ENCODE measurements at places on chromosomes 1 and 21. TPM values are rescaled to one million over a fixed set of nuclear protein-coding genes. Genes with fewer than 3 reads are reported as not detected.
A peak's percentile ranks its signal among the peaks of the same experiment; 100 is the strongest.

DNA sequence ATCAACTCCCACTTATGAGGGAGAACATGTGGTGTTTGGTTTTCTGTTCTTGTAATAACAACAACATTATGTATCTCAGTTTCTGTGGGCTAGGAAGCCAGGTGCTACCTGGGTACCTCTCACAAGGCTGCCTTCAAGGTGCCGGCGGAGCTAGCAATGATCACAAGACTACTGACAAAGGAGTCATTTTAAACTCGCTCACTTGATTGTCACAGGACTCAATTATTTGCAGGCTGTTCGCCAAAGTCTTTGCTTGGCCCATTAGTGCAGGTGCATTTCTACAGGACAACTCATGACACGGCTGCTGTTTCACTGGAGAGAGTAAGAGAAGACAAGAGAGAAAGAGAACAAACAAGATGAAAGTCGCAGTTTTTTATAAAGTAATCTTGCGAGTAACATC, 1237.4 kb upstream of the TMPRSS15 start:
- no peak for DNase-seq

- DNase-seq = no peak
These were observed 8.1 kb upstream of the PRELP start for GRCh38 chr1:203467550-203467921.

DNA sequence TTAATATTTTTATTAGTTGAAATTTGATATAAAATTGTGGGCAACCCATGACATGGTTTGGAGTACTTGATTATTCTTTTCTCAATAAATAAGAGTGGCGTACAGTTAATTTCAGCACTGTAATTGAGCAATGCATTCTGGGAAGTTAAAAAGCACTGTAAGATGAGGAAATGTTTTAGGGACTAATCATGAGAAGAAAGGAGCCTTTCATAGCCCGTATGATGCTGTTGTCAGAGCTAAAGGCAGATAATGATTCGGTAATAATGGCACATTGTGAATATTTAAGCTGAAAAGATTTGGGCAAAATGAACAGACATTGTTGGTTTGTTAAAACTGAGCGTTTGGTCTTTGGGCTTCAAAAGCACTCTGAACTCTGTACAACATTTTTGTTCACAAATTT, 139.3 kb downstream of the NFIA start:
- DNase-seq = no peak

GRCh38 chr1:163201906-163202305, 810 bp downstream of the RGS5 start:
- DNase-seq = no peak

GRCh38 chr1:29673228-29673500, 436.8 kb downstream of the PTPRU start:
- no peak for DNase-seq

DNA sequence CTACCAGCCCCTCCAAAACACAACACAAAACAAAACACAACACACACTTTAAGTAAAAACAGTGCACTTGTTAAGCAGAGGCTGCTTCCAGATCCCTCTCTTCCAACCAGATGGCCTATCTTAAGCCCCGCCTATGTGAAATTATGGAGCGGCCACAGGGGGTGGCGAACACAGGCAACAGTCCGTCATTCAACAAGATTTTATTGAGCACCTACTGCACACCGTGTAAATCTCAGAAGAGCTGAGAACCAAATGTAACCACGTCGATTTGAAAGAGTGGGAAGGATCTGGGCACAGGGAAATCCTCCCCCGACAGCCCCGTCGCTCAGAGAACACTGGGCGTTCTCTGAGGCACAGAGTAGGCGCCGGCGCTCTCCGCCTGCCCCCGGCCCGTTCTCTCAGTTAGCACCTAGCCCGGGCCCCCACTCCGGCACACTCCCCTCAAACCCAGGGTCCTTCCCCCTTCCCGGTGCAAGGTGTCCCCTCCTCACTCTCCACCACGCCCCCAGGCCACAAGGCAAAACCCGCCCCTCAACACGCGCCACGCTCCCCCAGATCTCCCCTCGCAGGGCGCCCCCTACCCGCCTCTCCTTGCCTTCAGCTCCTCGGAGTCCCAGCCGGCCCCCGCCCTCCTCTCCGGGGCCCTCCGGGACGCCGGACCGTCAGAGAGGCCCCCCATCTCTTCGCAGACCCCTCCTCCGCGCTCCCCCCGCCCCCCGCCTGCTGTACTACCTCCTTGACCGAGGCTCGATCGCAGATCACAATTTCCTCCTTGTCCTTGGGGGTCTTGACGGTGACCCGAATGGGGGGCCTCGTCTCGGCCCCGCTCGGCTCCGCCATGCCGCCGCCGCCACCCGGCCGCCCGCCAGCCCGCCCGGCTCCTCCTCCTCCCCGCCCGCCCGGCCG, 483 bp downstream of the UBQLN4 start:
- DNase-seq = peak; percentile 72

DNA sequence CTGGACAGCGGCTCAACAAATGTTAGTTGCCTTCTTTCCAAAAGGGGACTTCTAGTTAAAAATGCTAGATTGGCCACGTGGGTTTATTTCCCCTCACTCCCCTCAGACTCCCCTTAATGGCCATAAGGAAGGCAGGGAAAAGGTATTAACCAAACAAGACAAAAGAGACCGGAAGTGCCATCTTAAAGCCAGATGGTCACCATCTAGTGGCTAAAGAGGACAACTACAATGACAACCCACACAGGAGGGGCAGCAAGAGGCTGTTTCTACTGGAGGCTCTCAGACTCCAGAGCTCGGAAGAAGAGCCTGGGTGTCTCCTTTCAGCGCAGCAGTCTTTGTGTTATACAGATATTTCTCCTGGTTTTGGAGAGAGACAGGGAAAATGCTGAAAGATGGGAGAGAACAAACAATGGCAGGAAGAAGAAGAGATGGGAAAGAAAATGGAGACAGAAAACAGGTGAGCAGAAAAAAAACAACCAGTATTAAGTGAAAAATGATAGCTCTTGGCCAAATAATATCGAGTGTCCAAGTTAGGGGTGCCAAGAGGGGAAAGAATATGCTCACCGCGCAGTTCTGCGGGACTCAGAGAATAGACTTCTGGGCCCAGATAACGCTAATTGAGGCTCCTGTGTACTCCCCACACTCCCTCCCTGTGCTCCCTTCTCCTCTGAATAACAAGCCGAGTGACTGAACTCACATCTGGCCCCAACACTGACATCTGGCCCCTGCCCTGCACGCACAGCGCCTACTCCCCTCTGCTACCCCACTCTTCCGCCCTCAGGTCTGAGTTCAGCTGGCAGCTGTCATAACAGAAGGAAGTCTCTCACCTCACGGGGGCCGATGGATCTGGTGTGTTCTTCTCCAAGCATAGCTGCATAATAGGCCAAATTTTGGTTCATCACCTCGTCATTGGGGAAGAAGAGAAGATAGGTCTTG, 9.6 kb downstream of the P3H1 start:
- DNase-seq = peak; percentile 62

DNA sequence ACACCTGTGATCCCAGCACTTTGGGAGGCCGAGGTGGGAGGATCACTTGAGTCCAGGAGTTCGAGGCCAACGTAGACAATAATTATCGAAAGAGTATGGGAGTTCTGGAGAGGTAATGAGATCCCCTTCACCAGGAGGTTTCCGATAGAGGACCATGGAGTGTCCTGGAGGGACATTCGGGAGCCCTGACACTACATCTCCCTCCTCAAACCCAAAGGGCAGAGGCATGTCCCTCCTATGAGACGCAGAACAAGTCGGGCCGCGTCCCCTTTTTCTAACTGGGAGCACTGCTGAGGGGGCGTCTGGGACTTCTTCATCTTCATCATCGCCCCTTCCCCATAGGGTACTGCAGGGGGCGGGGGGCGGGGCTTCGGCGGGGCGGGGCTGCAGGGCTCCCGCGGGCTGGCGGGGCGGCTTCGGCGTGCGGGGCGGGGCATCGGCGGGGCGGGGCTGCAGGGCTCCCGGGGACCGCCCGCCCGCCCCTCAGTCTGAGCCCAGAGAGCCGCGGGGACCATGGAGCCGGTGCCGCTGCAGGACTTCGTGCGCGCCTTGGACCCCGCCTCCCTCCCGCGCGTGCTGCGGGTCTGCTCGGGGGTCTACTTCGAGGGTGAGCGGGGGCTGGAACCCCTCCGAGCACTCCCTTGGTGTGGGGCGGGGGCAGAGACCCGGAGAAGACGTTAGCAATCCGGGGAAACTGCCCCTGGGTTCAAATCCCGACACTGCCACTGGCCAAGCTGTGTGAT, at the start of gene THEMIS2:
Gene THEMIS2 (plus strand): TSS at position 486 of the 743 bp plus-strand sequence. CDS start 28 bp downstream, at position 514.
- DNase-seq = peak; percentile 52

- DNase-seq = no peak
These were observed 150.6 kb downstream of the MRPL39 start for GRCh38 chr21:25456672-25457071.

DNA sequence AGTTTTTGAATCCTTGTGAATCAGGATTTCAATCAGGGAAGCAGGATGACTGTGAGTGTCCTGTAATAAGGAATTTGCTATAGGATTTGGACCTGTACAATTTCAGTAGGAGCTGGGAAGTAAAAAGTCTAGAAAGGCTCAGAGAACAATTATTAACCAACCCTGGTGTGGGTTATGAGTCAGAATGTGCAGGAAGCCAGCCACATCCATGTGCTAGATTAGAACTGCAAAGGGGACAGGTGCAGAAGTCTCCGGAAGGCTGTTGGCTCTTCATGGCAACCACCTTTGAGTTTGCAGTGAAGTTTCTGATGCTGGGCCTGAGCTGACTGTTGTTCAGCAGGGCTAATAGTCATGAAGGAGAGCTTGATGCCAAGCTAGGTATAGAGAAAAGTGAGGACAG, 70.7 kb downstream of the SPATA46 start:
- peak; percentile 80 for DNase-seq

DNA sequence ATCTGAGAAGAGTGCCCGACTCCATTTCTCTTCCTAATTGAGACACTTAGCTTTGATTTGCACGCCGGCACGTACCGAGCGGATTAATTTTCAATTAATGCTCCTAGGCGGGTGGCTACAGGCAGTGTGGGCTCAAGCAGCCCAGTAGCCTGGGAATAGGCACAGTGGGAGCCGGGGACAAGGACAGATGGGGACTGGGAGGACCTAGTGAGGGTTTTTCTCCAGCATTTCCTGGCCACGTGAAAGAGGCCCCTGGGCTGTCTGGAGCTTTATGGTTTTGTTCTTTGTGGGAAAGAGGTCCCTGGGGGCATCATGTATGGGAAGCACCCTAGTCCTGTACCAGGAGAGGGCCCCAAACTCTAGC, 78.6 kb upstream of the CSF3R start:
- no peak for DNase-seq

DNA sequence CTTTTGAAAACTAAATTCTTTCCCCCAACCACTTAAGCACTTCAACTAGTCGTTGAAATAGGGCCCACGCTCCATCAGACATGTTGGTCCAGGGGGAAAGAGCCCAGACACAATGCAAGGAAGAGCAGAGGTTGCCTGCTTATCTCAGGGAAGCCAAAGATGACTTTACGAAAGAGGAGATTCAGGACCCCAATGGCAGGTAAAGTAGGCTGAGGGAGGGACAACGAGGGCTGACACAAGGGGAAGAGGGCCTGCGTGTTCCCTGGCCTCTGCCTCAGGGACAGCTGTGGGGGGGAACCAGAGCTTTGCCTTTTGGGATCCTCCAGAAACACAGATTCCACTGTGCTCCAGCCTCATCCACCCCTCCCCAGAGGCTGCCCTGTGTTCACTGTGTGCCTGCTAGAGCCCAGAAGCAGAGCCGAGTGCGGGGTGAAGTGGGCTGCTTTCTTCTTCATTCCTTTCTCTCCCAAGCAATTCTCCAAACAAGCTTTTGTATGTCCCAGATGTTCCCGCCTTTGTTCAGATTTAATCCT, 135.5 kb upstream of the GRIK3 start:
- DNase-seq = no peak

DNA sequence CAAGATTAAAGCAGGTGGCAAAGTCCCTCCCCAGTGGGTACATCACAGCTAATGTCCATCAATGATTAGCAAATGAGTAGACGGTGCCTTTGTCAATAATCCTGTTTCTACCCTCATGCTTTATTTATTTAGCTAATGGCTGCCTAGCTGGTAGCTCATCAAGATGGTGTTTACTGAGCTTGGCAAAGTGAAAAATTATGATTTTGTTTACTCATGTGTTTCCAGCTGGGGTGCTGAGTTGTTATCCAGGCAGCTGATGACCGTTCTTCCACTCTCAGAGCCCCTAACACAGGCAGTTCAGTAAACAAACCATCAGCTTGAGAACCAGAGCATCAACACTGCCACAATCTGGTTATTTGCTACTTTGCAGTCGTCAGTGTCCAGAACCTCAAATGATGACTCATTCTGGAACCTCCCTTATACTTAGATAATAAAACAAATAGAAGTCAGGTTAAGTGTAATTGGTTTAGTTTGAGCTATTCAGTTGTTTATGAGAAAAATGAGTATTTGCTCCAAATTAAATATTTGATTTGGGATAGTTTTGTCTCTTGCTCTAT, 163.9 kb downstream of the ST6GALNAC5 start:
- peak; percentile 61 for DNase-seq

GRCh38 chr1:30545365-30545764, 178.0 kb downstream of the MATN1 start:
- no peak for DNase-seq

DNA sequence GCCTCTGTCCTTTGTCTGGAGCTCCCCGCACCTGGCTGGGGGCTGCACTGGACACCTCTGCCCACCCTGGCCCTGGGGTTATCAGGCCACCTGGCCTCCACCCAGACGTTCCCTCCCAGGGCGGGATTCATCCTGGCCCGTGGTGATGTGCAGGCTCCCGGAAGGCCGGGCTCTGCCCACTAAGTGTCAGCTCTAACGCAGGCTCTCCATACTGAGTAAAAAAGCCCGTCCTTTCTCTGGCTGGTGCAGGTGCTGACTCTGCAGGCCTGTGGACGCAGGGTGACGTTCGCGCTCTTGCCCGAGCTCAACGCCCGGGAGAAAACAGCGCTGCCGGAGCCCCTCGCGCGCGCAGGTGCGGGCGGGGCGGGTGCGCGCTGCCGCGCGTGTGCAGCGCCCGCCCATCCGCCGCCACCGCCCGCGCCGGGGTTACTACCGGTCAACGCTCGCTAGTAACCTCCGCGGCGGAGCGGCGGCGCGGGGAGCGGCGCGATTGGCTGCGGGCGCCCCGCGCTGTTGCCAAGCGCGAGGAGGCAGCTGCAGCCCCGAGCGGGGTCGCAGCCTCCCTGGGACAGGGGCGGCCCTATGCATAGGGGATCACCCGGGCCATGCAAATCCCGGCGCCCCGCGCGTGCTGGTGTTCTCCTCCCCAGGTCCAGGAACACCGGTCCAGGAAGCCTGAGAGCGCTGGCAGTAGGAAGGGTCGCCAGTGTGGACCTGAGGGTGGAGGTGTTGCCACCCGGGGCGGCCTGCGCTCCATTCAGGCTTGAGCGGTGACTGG, 15.7 kb downstream of the ABCG1 start:
- DNase-seq = peak; percentile 18

- DNase-seq = no peak
These were observed 256.1 kb upstream of the C1orf87 start for GRCh38 chr1:60329651-60330050.

- DNase-seq = no peak
These were observed 22.5 kb downstream of the NSUN4 start for GRCh38 chr1:46363121-46363520.

Gene RUNX3
- total RNA-seq = not detected

Gene TTC13
- 37.8 TPM for total RNA-seq

Gene SYF2
- total RNA-seq = 56.1 TPM

Gene CFAP126
- total RNA-seq = not detected

Gene PIGP
- 21.3 TPM for total RNA-seq

Gene SPRR2G
- total RNA-seq = not detected

Gene CFAP74
- total RNA-seq = not detected
